ENCODE measurements at places on chromosomes 1 and 21.
A peak's percentile ranks its signal among the peaks of the same experiment; 100 is the strongest.

GRCh38 chr1:18140411-18140810, 32.8 kb downstream of the IGSF21 start:
- no peak for DNase-seq

- peak; percentile 13 for DNase-seq
These were observed 57.9 kb downstream of the CENPF start for GRCh38 chr1:214660900-214661299.

- peak; percentile 33 for DNase-seq
These were observed 123.2 kb downstream of the NR5A2 start for GRCh38 chr1:200150721-200151120.

DNA sequence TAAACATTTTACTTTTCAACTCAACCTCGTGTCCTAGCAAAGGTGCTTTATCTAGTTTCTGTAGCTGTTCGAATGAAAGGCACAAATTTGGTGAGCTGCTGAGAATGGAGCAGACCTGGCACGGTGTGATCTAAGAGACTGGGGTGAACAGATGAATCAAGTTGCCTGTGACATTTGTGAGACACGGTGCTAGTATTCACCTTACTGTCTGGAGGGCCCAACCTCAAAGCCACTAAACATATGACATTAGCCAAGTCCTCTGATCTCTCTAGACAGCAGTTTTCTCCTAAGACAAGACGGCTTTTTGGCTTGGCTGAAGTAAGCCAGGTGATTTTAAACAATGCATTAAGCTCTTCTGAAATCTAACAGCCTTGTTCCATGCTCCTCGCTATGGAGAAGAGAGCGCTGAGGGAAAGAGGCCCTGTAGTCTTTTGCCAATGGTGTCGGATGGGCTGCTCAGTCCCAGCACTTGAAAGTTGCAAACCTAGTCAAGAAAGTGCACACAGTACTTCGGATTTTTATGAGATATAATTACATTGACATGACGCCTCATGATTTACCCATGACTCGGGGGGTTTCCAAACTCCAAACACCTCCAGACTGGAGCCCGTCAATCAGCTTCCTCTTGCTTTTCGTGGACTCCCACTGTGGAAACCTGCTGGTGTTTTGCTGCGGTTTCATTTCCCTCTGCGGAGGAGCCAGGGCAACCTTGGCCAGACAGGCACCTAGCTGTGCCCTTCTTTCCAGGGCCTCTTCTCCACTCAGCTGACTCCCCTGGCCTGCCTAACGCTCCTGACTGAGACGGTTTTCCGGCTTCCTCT, 794 bp upstream of the TOR3A start:
- peak; percentile 28 for DNase-seq

- DNase-seq = peak; percentile 65
These were observed 18.9 kb downstream of the PGBD2 start for GRCh38 chr1:248924696-248925532.

GRCh38 chr1:109140392-109140791, 26.5 kb downstream of the ELAPOR1 start:
- DNase-seq = no peak

GRCh38 chr1:248621770-248622169, 13.1 kb downstream of the OR2T11 start:
- DNase-seq = no peak

- DNase-seq = peak; percentile 85
These were observed 3.5 kb upstream of the ARID1A start for GRCh38 chr1:26692211-26692792.

DNA sequence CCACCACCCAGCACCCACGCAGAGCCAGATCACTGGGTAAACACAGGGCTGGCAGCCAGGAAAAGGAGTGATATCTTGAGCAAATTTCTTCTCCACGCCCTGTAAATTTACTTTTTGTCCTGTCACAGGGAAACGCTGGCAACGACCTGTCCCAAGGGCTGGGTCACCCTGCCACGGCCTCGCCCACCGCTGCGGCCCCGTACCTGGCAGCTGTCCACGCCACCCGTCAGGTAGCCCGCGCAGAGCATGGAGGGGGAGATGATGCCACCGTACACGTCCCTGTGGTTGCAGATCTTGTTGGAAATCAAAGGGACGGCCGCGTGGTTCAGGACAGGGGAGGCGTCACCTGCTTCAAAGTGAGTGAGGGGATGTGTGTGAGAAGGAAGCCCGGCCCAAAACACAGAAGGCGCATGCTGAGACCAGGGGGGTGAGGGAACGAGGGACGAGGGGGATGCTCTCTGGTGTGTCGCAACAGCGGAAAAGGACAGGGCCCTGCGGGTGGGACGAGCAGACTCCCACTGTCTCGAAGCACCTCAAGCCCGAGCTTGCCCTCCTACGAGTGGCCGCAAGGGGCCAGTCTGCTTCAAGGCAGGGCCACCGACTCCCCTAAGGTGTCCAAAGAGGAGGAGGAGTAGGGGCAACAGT, 10.1 kb upstream of the TFF1 start:
- DNase-seq = no peak

- no peak for DNase-seq
These were observed 83.8 kb downstream of the TPR start for GRCh38 chr1:186291271-186291670.

- no peak for DNase-seq
These were observed 37.3 kb downstream of the ADARB1 start for GRCh38 chr21:45111703-45112102.

- DNase-seq = no peak
These were observed 43.1 kb downstream of the PCNX2 start for GRCh38 chr1:233252441-233252840.

DNA sequence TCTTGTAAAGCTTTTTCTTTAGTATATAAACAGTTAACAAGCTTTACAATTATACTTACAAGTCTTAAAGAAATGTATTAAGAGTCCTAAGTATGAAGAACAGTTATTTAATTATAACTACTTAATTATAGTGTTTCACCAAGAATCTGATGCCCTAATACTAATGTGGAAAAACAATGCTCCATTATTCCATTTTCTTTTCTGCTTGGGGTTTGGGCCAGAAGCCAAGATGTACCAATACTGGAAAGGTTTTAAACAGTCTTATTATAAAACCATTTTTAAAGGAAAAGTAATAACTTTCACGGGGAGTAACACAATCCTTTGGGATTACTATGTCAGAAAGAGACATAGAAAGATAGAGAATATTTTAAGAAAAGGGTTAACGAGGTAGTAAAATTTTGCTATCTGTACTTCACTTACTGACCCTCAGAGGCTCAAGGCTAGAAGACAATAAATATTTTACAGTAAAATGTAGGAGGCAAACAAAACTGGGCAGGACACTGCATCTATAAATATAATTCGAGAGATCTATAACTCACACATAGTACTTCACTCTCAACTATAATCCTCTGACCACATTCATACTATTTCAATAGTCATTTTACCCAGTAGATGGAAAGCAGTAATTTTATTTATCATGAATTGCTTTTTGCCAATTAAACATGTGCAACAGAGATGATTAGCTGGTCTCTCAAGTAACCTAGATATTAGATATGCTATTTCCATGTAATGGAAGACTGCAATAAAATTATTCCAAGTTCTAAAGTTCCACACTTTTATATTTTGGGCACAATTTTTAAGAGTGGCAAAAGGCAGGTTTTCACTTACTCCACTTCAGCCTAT, 63.9 kb downstream of the LTN1 start:
- no peak for DNase-seq

DNA sequence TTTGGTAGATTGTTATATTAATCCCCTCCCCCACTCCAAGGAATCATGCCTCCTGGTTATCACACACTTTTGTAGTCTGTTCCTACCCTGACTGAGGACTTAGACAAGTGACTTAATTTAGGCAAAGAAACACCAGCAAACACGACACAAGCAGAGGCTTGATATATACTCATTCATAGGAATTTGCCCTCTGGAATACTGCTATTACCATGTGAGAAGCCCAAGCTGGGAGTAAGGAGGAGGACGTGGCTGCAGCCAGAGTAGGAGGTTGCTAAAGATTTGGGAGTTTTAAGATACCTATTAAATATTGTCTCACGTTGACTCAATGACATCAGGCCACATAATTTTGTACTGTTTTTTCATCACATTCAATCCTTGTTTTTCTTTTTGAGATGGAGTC, 100.2 kb downstream of the LRRC53 start:
- no peak for DNase-seq

- DNase-seq = peak; percentile 11
These were observed 3.4 kb upstream of the CASQ2 start for GRCh38 chr1:115771847-115772457.

GRCh38 chr1:119160409-119160808, 20.0 kb upstream of the WARS2 start:
- DNase-seq = no peak

DNA sequence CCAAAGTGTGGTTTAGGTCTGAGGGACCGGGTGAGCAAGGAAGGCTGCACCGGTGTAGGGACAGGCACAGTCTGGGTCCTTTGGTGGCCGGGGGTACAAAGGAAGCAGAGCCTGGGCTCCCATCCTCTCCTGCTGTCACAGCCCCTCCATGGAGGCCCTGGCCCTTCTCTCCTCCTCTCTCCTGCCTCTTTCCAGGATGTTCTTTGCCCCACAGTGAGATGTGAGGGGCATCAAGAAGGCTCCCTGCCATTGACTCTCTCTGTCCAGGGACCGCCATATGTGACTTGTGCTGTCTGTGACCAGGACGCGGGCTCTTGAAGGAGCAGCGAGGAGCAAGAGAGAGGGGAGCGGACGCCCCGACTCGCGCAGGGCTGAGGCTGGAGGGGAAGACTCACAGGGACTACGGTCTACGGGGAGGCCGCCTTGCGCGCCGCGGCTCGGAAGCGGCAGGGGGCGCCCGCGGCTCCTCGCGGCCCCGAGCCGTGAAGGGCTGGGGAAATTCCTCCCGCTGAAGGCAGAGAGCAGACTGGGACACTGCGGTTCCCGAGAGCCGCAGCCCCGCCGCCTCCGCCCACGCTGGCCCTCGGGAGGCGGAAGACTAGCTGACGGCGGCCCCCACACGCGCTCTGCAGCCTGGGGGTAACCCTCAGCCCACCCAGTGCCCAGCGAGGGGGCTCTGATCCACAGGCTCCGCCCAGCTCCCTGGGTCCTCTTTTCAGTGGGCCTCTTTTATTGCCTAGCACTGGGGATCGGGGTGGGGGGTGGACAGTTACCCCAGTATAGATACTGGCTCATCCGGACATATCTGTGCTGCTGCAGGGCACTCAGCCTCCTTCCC, 40.8 kb downstream of the MAB21L3 start:
- DNase-seq = peak; percentile 82

GRCh38 chr1:214103778-214104177, 116.0 kb downstream of the PROX1 start:
- DNase-seq = no peak

DNA sequence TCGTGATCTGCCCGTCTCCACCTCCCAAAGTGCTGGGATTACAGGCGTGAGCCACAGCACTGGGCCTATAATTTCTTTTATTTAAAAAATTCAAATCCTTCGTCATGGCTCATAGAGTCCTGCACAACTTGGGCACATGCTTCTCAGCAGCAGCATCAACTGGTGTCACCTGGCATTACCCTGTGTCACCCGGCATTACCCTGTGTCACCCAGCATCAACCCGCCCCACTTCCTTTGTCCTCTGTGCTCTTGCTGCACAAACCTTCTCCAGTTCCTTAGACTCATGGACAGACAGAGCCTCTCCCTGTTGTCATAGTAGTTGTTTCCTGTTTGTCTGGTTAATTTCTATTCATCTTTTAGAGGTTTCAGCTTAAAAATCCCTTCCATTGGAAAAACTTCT, 121.2 kb upstream of the SERBP1 start:
- DNase-seq = no peak

GRCh38 chr1:112807999-112808398, 92.9 kb upstream of the PPM1J start:
- DNase-seq = no peak

GRCh38 chr1:210340841-210341240, 12.1 kb downstream of the HHAT start:
- peak; percentile 15 for DNase-seq

GRCh38 chr1:191025896-191026642, 548.4 kb upstream of the BRINP3 start:
- DNase-seq = no peak

GRCh38 chr1:205449254-205449749, 6.5 kb downstream of the BLACAT1 start:
- no peak for DNase-seq

DNA sequence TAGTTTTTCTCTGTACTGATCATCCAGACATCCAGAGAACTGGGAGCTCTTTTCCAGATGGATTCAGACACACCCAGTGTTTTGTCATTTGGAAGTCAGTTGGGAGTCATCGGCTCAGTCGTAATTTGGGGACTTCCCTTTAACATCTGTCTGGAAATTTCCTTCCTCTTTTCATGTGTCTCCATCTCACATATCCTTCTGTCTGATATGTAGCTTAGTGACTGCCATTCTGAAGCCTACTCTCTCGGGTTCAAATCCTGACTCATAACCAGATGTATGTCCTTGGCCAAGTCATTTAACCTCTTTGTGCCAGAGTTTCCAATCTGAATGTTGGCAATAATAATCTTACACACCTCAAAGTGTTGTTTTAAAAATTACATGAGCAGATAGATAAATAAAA, 3.0 kb downstream of the MORC3 start:
- no peak for DNase-seq

DNA sequence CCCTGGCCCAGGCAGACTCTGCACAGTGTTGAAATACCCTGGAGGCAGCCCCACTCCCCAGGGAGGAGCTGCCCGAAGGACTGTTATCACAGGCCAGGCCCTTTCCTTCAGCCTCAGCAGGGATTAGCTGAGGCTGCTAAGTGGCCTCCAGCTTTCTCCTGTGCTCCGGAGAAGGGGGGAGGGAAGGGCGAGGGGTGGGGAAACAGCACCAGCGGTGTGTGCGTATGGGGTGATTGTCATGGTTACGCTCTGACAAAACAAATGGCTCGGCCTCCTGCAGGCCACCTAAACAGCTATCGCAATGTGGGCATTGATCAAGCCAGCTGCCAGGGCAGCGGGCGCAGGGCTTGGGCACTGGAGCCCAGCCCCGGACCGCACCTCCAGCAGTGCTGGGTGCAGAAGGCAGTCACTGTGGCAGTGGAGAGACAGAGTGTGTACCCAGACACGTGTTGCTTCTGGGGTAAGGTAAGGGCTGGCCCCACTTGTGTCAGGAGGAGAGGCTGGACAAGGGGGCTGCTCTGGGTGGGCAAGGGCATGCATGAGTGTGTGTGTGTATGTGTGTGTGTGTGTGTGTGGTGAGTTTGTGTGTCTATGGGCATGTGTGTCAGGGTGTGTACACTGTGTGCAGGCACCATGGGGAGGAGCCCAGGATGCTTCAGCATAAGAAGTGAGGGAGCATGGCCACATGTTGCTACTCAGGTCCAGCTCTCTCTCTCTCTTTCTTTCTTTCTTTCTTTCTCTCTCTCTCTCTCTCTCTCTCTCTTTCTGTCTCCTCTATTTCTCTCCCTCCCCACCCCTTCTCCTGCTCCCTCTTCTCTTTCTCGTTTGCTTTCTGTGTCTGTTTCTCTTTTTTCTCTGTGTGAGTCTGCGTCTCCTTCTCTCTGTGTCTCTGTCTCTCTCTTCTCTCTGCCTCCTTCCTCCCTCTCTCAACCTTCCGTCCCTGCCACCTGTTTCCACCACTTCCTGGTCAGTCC, at the start of gene VWA5B1:
Gene VWA5B1 (plus strand): TSS at position 252 of the 974 bp plus-strand sequence. CDS start 19,727 bp downstream, outside the sequence.
- no peak for DNase-seq

DNA sequence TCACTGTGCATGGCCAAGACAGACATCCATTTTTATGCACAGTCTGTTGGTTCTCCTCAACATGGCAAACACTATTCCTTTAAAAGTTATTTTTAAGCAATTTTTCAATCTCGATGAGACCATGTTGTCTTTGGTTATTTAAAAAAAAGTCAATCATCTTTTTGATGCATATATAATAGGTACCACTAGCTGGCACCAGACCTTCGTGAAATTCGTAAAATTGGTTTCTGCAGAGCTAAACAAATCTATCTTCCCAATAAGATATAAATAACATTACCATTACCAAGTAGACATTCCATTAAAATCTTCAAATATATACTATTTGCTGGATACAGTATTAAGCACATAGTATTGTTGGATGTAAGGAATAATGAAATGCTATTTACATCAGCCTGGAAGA, 220.0 kb upstream of the GREM2 start:
- no peak for DNase-seq
